Left ventricle myocardium inferior (tissue), 1 donor: ENCODE measurements at places on chromosomes 13 and 19.

DNA sequence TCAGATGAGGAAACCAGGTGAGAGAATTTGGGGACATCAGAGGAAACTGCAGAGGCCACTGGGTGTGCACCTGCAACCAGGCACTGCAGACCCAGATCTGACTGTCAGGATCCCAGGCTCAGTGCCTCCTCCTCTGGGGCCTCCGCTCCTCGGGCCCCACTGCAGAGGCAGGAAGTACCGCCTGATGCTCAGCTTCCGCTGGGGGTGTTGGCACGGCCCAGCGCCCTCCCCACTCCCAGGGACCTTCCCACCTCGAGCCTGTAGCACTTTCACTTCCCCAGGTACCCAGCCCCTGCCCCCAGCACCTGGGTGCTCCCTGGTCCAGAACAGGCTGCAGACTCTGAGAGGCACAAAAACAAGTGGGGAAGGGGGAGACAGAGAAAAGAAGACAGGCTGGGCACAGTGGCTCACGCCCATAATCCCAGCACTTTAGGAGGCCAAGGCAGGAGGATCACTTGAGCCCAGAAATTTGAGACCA is 1.4 kb upstream of the CD37 start:
- H3K36me3 ChIP-seq, result no peaks in the 10 kb centered on the region
- no peak overlapping the region for H3K4me3 ChIP-seq
- H3K27me3 ChIP-seq, result no peaks in the 10 kb centered on the region
- H3K27ac ChIP-seq, result no peak overlapping the region
- peaks cover 5% of the 10 kb centered on the region for H3K4me1 ChIP-seq
- no peak for DNase-seq

DNA sequence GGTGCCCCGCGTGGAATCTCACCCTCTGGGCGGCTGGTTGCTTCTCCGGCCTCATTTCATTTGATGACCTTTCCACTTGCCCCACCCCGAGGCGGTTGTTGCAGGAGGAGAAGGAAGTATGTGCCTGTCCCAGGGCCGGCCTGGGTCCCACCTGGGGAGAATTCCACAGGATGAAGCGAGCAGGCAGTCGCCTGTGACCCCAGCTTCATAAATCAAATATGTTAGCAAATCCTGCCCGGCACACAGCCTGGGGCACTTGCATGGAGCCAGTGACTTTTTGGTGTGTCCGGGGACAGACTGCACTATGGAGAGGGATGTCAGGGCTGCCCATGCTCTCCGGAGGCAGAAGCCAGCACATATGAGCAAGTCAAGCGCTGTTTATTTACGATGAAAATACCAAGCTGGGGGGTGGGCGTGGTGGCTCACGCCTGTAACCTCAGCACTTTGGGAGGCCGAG is 19.7 kb upstream of the ZBTB7A start:
- peaks cover 12% of the 10 kb centered on the region for H3K4me1 ChIP-seq
- H3K27me3 ChIP-seq, result no peaks in the 10 kb centered on the region
- peaks cover 23% of the 10 kb centered on the region for H3K36me3 ChIP-seq
- no peak overlapping the region for H3K27ac ChIP-seq
- no peak overlapping the region for H3K4me3 ChIP-seq

DNA sequence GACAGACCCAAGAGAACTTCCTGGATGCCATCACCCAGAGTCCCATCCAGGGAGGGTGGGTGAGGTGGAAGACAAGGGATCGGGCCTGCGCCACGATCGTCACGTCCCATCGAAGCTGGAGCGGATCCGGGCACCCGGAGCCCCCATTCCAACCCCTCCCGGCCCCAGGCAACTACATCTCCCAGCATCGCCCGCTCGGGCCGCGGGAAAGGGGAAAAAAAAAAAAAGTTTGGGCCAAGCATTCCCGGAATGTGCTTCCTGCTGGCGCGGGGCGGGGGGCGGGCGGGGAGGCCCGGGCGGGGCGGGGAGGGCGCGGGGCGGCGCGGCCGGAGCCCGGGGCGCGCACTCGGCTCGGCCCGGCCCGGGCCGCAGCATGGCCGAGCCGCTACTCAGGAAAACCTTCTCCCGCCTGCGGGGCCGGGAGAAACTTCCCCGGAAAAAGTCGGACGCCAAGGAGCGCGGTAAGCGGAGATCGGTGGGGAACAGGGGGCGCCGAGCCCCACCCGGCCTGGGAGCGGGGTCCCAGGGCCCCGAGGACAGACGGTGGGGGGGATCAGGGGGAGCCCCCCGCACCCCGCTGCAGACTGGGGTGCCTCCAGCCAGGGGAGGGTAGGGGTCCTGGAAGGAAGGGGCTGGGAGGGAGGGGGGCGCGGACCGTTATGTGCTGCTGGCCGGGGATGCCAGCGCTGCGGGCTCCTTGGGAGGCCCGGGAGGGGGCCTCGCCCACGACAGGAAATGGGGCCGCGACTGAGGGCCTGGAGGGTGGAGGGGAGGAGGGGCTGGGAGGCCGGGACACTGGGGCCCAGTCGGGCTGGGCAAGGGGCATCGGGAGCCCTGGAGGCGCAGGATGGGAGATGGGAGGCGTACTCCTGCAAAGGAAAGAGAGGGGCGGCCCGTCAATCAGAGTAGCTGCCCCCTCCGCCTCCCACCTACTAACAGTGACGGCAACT is at the start of gene SYDE1:
Gene SYDE1, plus strand, starts transcription at position 341 of the 950 bp plus-strand sequence. Its CDS starts 33 bp downstream, at position 374.
- H3K4me3 ChIP-seq, result peak within 1 kb of the TSS; percentile 91
- peak; percentile 56 for DNase-seq
- H3K36me3 ChIP-seq, result peaks cover 33% of the 10 kb centered on the region
- no peaks in the 10 kb centered on the region for H3K27me3 ChIP-seq
- H3K27ac ChIP-seq, result peak within 1 kb of the TSS; percentile 97

DNA sequence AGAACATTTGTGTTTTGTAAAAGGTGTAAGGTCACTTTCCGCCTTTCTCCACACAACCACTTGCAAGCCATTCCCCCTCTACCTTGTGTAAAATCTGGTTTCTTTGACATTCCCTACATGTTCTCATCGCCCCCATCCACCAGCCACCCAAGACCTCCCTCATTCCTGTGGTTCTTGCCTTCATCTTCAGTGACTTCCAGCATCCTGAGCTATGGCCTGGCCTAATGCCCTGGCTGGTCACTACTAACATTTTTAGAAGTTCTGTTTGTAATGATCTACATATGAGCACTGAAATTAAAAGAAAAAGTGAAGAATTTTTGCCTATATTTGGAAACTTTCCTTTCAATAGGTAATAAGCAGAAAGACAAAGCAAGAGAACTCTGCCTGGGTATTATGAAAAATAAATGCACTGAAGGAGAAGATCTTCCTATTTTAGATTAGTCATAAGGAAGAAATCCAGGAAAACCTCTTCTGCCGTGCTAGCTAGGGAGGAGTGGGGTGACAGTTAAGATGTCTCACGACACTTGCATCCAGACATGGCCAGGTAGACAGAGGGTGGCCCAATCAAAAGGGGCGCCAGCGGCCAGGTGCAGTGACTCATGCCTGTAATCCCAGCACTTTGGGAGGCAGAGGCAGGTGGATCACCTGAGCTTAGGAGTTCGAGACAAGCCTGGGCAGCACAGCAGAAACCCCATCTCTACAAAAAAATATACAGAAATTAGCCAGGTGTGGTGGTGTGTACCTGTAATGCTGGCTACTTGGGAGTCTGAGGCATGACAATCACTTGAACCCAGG is 28.1 kb upstream of the MPHOSPH8 start:
- H3K27ac ChIP-seq, result no peak overlapping the region
- DNase-seq, result no peak
- no peaks in the 10 kb centered on the region for H3K36me3 ChIP-seq
- no peak overlapping the region for H3K4me3 ChIP-seq
- peaks cover 12% of the 10 kb centered on the region for H3K4me1 ChIP-seq

GRCh38 chr19:50300814-50301606 is 28.2 kb downstream of the KCNC3 start:
- H3K36me3 ChIP-seq, result peaks cover 37% of the 10 kb centered on the region
- no peak overlapping the region for H3K27ac ChIP-seq
- no peaks in the 10 kb centered on the region for H3K4me1 ChIP-seq
- H3K4me3 ChIP-seq, result no peak overlapping the region
- H3K27me3 ChIP-seq, result peaks cover 8% of the 10 kb centered on the region

- H3K27me3 ChIP-seq, result no peaks in the 10 kb centered on the region
- H3K4me1 ChIP-seq, result no peaks in the 10 kb centered on the region
- no peaks in the 10 kb centered on the region for H3K36me3 ChIP-seq
- no peak for DNase-seq
- no peak overlapping the region for H3K27ac ChIP-seq
Measured at GRCh38 chr13:59230484-59231264, 933.1 kb downstream of the DIAPH3 start.

- H3K27ac ChIP-seq, result no peak overlapping the region
- no peaks in the 10 kb centered on the region for H3K4me1 ChIP-seq
- no peak for DNase-seq
- no peaks in the 10 kb centered on the region for H3K27me3 ChIP-seq
Measured at GRCh38 chr19:6539514-6539913, 8.7 kb downstream of the TNFSF9 start.

DNA sequence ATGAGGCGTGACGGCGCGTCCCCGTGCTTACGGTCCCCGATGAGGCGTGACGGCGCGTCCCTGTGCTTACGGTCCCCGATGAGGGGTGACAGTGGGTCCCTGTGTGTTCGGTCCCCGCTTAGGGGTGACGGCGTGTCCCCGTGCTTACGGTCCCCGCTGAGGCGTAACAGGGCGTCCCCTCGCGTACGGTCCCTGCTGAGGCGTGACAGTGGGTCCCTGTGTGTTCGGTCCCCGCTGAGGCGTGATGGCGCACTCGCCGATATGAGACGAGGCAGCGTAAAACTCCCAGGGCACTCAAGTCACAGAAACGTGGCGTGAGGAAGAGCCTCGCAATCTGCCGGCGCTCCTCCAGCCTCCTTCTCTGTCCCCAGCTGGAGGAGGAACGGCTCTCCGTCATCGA is 20.9 kb downstream of the CFAP97D2 start:
- no peak overlapping the region for H3K27ac ChIP-seq
- peaks cover 82% of the 10 kb centered on the region for H3K27me3 ChIP-seq
- H3K4me3 ChIP-seq, result no peak overlapping the region

DNA sequence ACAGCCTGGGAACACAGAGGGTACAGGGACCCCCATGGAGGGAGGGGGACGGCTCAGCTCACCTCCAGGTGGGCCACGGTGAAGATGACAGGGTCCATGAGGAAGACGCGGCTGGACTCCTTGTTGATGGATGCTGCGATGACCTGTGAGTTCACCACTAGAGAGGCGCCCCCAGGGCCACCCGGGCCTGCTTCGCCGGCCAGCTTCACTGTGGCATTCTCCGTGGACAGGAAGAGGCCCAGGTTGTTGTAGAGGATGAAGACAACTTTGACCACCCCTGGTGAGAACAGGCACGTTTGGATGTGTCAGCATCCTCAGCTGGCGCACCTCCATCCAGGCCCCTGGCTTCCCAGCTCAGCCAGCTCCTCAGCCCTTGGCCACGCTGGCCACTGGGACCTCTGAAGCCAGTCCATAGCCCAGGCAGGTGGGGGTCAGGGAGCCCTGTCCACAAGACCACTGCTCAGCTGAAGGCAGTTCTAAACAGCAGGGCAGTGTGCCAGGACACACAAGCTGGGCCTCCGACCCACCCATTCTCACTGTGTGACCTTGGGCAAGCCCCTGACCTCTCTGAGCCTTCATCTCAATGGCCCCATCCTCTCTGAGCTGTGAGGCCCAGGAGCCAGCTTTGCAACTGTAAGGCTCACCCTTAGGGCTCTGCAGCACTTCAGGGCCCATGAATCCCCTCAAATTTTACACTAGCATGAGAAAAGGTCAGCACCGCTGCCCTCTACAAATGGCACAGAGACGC is 22.1 kb upstream of the ASF1B start:
- H3K36me3 ChIP-seq, result peaks cover 60% of the 10 kb centered on the region
- no peak overlapping the region for H3K4me3 ChIP-seq
- no peak for DNase-seq
- H3K27me3 ChIP-seq, result no peaks in the 10 kb centered on the region

DNA sequence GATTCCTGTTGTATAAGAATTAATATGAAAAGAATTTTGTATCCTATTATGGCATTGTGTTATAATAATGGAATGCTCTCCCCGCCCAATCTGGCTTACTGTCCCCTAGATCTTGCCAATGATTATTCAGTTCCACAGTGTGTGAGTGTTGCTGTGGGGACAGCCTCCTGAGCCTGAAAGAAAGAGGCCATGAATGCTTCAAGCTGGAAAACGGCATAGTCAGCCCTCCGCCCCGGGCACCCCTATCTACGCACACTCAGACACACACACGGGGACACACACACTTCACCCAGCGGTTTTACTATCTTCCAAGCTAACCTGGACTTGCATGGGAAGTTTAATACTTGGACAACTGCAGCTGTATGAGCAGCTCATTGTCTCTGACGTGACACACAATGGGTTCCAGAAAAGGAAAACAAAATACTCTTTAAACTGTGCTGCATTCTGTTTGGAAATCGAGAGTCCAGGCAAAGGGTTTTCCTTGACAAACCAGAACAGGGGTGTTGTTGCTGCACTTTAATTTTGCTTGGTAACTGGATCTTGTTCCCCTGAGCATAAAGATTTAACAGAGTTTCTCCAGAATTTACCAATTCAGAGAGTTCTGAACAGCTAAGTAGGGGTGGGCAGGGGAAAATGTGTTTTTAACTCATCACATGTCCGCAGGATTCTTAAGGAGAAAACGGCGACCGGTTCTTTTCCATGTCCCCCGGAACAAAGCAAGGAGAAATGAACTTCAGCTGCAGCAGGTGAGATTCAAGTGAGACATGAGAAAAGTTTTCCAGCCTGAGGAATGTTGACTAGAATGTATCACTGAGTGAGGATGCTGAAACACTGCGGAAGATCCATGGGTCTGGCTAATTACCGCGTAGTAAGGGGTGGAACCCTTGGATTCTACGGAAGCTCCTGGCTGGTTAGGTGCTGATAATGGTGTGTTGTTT is 472.9 kb downstream of the FOXO1 start:
- H3K27me3 ChIP-seq, result no peaks in the 10 kb centered on the region
- peak overlapping the region; percentile 85 for H3K27ac ChIP-seq
- no peak for DNase-seq
- no peaks in the 10 kb centered on the region for H3K36me3 ChIP-seq

GRCh38 chr13:70960841-70961443 is 852.7 kb upstream of the KLHL1 start:
- no peak overlapping the region for H3K4me3 ChIP-seq
- no peak overlapping the region for H3K27ac ChIP-seq
- no peaks in the 10 kb centered on the region for H3K36me3 ChIP-seq
- no peaks in the 10 kb centered on the region for H3K4me1 ChIP-seq

DNA sequence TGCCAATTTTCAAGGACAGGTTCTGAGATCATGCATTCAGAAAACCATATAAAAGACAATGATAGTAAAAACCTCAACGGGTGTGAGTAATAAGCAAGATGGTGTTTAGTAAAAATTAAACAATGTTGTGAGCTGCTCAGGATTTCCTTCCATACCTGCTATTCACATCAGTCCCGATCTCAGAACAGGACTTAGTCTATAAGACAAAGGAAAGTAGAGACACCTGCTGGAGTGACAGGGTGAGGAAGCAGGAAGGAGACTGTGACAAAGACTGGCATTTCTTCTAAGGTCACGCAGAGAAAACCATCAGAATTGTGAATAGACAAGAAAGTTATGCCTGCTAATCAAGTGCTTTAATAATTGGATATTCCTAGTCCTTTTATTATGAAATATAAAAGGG is 648.0 kb downstream of the DACH1 start:
- H3K4me3 ChIP-seq, result no peak overlapping the region
- H3K27ac ChIP-seq, result no peak overlapping the region
- no peak for DNase-seq
- no peaks in the 10 kb centered on the region for H3K4me1 ChIP-seq
